SK-MEL-5 (cell line): ENCODE measurements at places on chromosomes 1 and 21. TPM values are rescaled to one million over a fixed set of nuclear protein-coding genes. Genes with fewer than 3 reads are reported as not detected.

VCAM1 gene
- total RNA-seq: not detected in 2 replicates

STYXL2 gene
- total RNA-seq: 0.03 TPM in 1 of 2 replicates, not detected in the other

PTGFR gene
- total RNA-seq: 0.03 TPM in 1 of 2 replicates, not detected in the other

GUCA2B gene
- total RNA-seq: not detected in 2 replicates

CLDN8 gene
- total RNA-seq: not detected in 2 replicates

LIPI gene
- not detected in 2 replicates for total RNA-seq

STK40 gene
- total RNA-seq: 14.5 and 14.6 TPM in 2 replicates

SCAF4 gene
- 3.5 TPM in 2 replicates for total RNA-seq

RPE65 gene
- not detected in 2 replicates for total RNA-seq

S100A7A gene
- not detected in 2 replicates for total RNA-seq

ADGRL4 gene
- total RNA-seq: not detected in 2 replicates

OR2T33 gene
- total RNA-seq: not detected in 2 replicates

FLG2 gene
- not detected in 2 replicates for total RNA-seq

FCRLB gene
- total RNA-seq: 6.0 and 7.3 TPM in 2 replicates

LRRC39 gene
- 4.2 and 5.0 TPM in 2 replicates for total RNA-seq

IPP gene
- total RNA-seq: 9.1 and 10.9 TPM in 2 replicates

LCE3E gene
- total RNA-seq: not detected in 2 replicates

KIAA0040 gene
- 1.1 and 1.5 TPM in 2 replicates for total RNA-seq

FMO4 gene
- total RNA-seq: 4.1 and 5.9 TPM in 2 replicates

DPM3 gene
- 28.5 and 36.9 TPM in 2 replicates for total RNA-seq

EFNA4 gene
- total RNA-seq: 12.7 and 13.9 TPM in 2 replicates

ANKRD35 gene
- not detected in 2 replicates for total RNA-seq

BEST4 gene
- not detected in 2 replicates for total RNA-seq

RIMKLA gene
- 0.35 and 0.50 TPM in 2 replicates for total RNA-seq

L1TD1 gene
- not detected in 2 replicates for total RNA-seq

FAM163A gene
- not detected in 2 replicates for total RNA-seq

C1orf52 gene
- 19.7 and 24.0 TPM in 2 replicates for total RNA-seq

RCC2 gene
- total RNA-seq: 46.3 and 49.0 TPM in 2 replicates

MPZ gene
- total RNA-seq: 3.4 and 3.6 TPM in 2 replicates

LCE1E gene
- total RNA-seq: not detected in 2 replicates

SHE gene
- total RNA-seq: 0.03 and 0.11 TPM in 2 replicates
